ENCODE measurements at places on chromosomes 6 and 20.

DNA sequence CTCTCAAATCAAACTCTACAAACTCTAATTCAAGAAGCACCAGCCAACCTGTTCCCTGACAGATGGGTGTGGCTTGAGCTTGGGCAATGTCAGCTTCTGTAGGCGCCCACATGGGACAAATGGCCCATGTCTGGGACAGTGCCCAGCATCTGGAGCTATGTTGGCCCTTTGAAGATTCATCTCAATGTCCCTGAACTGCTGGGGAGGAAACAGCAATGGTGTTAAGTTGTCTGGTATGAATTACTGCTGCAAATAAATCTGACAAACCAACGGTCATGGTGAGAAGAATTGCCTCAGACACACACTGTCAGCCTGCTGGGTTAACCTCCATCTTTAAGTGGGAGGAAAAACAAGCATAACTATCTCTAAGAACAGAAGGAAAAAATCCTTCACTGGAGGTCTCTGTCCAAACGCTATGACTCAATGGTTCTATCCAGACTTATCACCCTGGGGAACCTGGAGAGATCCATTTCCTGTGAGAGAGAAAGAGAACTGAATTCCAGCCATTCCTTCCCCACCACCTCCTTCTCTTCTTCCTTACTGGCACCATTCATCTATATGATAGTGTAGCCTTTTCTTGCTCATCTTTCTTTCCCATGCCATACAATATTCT is 274.9 kb downstream of the CDH26 start:
- H3K27ac ChIP-seq = no peak overlapping the region
- H3K36me3 ChIP-seq = no peaks in the 10 kb centered on the region
- no peak overlapping the region for H3K4me3 ChIP-seq
- H3K27me3 ChIP-seq = no peaks in the 10 kb centered on the region
- no peak for DNase-seq

GRCh38 chr6:3318821-3319540 is 60.2 kb downstream of the PSMG4 start:
- no peaks in the 10 kb centered on the region for H3K36me3 ChIP-seq
- peaks cover 16% of the 10 kb centered on the region for H3K27me3 ChIP-seq
- H3K27ac ChIP-seq = no peak overlapping the region
- peaks cover 7% of the 10 kb centered on the region for H3K4me1 ChIP-seq
- H3K4me3 ChIP-seq = no peak overlapping the region

DNA sequence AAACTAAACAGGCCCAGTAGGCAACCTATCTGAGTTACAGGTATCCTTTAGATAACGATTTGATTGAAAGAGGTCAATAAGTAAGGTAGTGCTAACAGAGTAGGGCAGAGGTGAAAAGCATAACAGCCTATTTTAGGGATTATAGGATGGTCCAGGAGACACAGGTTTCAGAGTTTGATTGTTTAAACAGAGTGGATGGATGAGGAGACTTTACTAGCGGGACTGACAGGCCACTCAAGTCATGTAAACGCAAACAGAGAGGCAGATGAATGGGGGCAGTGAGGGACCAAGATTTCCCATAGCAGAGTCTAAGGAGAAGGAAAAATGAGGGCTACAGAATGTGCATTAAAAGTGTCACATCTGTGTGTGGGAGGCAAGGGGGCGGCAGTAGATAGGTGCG is 4.8 kb downstream of the NEDD9 start:
- peaks cover 28% of the 10 kb centered on the region for H3K36me3 ChIP-seq
- H3K4me3 ChIP-seq = no peak overlapping the region
- H3K27me3 ChIP-seq = no peaks in the 10 kb centered on the region
- peaks cover 51% of the 10 kb centered on the region for H3K4me1 ChIP-seq
- DNase-seq = no peak

- H3K4me3 ChIP-seq = no peak overlapping the region
- H3K4me1 ChIP-seq = no peaks in the 10 kb centered on the region
- no peak overlapping the region for H3K27ac ChIP-seq
- DNase-seq = no peak
- H3K27me3 ChIP-seq = no peaks in the 10 kb centered on the region
- no peaks in the 10 kb centered on the region for H3K36me3 ChIP-seq
These were observed 532.1 kb upstream of the CHD6 start for GRCh38 chr20:42150230-42150629.

DNA sequence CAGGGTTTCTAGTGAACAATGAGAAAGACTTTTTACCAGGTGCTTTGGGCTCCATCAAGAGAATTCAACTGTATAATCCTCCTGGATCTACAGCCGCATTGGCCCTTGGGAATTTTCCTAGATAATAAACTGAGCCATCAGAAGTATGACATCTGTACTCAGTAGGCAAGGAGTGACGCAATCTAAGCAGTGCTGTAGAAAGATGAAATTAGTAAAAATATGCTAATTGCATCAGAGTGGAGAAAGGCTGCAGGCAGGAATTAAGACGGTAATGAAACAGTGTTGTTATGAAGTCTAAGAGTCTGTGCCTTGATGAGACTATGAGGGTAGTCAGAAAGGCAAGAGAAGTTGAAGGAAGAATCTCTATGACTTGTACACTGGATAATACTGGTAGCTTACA is 507.9 kb upstream of the SOX4 start:
- H3K4me3 ChIP-seq = no peak overlapping the region
- DNase-seq = no peak
- H3K36me3 ChIP-seq = peaks cover 35% of the 10 kb centered on the region
- H3K4me1 ChIP-seq = peaks cover 4% of the 10 kb centered on the region
- H3K27me3 ChIP-seq = no peaks in the 10 kb centered on the region
- H3K27ac ChIP-seq = no peak overlapping the region

DNA sequence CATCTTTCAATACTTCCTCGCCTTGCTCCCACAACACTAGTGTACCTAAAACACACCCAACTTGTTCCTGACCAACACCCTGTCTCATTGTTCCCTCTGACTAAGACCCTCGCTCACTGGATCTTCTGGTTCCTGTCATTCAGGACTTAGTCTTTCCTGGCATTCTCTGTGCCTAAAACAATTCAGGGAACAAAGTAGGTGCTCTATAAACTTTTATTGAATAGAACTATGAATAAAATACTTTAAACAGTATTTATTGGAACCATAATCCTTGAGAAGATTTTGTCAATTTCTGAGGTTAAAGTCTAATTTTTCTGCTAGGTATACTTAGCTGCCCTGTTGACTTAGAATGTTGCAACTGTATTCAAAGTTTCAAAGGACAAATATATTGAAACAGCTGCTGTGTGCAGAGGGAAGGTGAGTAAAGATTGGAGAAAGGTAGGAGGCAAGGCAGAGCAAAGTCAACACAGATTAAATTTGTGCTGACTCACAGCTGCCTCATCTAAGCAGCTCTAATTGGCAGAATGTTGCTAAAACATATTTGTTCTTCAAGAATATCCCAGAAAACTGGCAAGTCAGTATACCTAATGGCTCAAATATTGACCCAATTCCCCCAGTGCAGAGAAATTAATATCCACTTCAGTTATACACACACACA is 37.6 kb downstream of the GSTA2 start:
- H3K27me3 ChIP-seq = no peaks in the 10 kb centered on the region
- DNase-seq = no peak
- peaks cover 7% of the 10 kb centered on the region for H3K4me1 ChIP-seq

- H3K36me3 ChIP-seq = no peaks in the 10 kb centered on the region
- H3K4me1 ChIP-seq = no peaks in the 10 kb centered on the region
- no peak overlapping the region for H3K4me3 ChIP-seq
- DNase-seq = no peak
These were observed 9.3 kb upstream of the MAP3K5 start for GRCh38 chr6:136801581-136801980.

DNA sequence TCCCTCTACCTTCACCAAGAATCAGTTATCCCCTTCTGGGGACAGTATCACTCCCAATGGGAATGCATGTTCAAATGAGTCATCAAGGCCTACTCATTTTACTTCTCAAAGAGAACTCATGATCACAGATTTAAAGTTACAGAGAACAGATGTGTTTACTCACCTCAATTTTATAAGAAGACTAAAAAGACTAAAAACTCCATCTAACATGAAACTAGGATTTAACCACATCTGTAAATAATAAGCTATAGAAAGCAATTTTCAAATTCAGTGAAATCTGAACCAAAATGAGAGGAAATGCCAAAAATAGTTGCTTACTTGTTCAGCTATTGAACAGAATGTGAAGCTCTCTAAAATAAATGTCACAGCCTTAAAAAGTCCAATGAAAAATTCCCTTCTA is 300.1 kb upstream of the KCNQ5 start:
- H3K27me3 ChIP-seq = peaks cover 4% of the 10 kb centered on the region
- no peak overlapping the region for H3K4me3 ChIP-seq
- no peaks in the 10 kb centered on the region for H3K4me1 ChIP-seq
- no peaks in the 10 kb centered on the region for H3K36me3 ChIP-seq

DNA sequence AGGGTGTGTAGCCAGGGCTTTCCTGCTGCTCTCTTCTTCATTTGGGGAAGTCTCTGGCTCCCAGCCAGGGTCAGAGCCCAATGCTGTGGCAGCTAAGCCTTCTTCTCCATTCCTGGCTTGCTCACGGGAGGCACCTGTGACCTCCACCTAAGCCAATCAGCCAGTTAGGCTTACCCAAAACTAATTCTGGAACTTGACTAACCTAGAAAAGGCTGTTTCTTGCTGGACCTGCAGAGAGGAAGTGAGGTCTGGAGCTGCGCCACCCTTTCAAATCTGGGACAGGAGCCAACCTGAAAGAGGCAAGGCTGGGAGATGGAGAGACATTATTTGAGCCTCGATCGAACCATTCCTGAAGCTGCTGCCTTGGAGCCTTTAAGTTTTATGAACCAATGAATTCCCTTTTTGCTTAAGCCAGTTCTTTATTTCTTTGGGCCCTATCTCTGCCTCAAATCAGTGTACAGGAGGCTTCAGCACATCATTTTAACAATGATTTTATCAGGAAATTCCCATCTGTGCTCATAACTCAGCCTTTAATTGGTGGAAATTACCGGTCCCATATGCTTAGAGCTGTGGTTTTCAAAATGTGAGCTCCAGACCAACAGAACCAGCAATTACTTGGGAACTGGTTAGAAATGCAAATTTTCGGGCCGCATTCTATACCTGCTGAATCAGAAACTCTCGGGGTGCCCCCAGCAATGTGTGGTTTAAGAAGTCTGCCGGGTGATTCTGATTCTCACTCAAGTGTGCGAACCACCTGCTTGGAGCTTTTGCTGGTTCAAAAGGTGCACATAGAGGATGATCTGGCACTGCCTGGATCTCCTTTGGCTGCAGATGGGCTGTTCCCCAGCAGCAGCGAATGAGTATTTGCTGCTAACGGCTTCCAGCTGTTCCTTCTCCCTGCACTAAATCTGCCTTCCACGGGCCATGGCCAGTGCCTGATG is 97.4 kb upstream of the RNF24 start:
- peaks cover 27% of the 10 kb centered on the region for H3K27me3 ChIP-seq
- DNase-seq = no peak
- H3K4me1 ChIP-seq = peaks cover 6% of the 10 kb centered on the region
- no peak overlapping the region for H3K4me3 ChIP-seq
- no peaks in the 10 kb centered on the region for H3K36me3 ChIP-seq

DNA sequence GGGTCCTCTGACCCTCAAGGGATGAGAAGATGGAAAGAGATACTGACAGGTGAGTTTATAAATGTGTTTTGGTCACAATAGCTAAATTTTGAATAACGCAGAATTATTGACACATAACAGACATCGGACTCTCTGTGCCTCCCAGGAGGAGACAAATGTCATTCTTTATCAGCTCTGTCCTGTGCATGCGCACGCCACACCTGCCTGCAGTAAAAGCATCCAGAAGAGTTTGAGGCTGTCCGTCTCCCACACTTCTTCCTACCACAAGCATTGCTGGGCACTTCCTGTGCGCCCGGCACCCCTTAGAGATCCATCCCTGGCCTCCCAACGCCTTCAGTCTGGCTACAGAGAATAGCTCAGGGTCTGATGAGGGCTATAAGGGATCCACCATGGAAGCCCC is 81.5 kb upstream of the CST7 start:
- H3K36me3 ChIP-seq = peaks cover 5% of the 10 kb centered on the region
- H3K4me3 ChIP-seq = no peak overlapping the region
- H3K27me3 ChIP-seq = peaks cover 19% of the 10 kb centered on the region
- H3K27ac ChIP-seq = no peak overlapping the region

DNA sequence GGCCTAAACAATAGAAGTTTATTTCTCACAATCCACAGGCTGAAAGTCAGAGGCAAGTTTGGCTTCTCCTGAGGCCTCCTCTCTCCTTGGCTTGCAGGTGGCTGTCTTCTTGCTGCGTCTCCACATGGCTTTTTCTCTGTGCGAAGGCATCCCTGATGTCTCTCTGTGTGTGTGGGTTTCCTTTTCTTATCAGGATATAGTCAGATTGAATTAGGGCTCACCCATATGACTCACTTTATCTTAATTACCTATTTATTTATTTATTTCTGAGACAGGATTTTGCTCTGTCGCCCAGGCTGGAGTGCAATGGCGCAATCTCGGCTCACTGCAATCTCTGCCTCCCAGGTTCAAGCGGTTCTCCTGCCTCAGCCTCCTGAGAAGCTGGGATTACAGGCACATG is 30.7 kb downstream of the LINC00237 start:
- H3K36me3 ChIP-seq = no peaks in the 10 kb centered on the region
- H3K4me1 ChIP-seq = no peaks in the 10 kb centered on the region
- H3K27ac ChIP-seq = no peak overlapping the region
- peaks cover 35% of the 10 kb centered on the region for H3K27me3 ChIP-seq

DNA sequence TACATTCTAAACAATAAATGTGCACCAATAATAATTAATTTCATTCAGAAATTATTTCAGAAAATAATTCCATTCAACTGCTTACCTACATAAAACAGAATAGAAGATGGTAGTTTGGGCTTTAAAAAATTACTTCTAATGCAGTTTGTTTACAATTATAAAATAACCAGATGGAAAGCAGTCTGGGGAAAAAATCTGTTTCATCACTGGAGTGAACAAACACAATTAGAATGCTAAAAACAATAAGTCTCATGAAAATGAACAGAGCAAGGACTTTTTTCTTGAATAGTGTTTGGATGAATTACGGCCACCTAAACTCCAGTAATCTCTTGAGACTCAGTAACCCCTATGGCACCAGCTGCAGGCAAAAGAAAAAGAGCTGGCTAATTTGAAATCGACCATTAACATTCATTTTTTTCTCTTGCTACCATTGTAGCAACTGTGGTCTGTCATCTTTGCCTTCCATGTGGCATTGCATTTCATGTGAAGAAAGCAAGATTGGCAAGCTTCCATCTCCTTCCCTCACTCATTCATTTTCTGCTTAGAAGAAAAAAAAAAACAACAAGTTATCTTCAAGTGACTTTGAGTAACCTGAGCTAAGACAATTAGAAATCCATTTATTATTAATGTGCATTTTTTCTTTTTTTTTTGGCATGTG is 88.4 kb upstream of the CEP85L start:
- no peaks in the 10 kb centered on the region for H3K27me3 ChIP-seq
- H3K4me1 ChIP-seq = peaks cover 4% of the 10 kb centered on the region
- no peaks in the 10 kb centered on the region for H3K36me3 ChIP-seq
- no peak overlapping the region for H3K27ac ChIP-seq
- no peak for DNase-seq

GRCh38 chr20:40741507-40742106 is 52.6 kb upstream of the MAFB start:
- no peak for DNase-seq
- peaks cover 7% of the 10 kb centered on the region for H3K27me3 ChIP-seq
- peaks cover 16% of the 10 kb centered on the region for H3K4me1 ChIP-seq

- H3K4me1 ChIP-seq = no peaks in the 10 kb centered on the region
- H3K27ac ChIP-seq = no peak overlapping the region
- DNase-seq = no peak
- H3K4me3 ChIP-seq = no peak overlapping the region
These were observed 56.0 kb downstream of the CEBPB start for GRCh38 chr20:50246367-50247195.

- no peak overlapping the region for H3K27ac ChIP-seq
- DNase-seq = no peak
- no peak overlapping the region for H3K4me3 ChIP-seq
- no peaks in the 10 kb centered on the region for H3K27me3 ChIP-seq
- H3K4me1 ChIP-seq = no peaks in the 10 kb centered on the region
- H3K36me3 ChIP-seq = no peaks in the 10 kb centered on the region
These were observed 26.3 kb upstream of the RAB23 start for GRCh38 chr6:57248311-57248895.

GRCh38 chr20:47850146-47850545 is 64.9 kb upstream of the SULF2 start:
- H3K27me3 ChIP-seq = peaks cover 13% of the 10 kb centered on the region
- no peak for DNase-seq
- no peak overlapping the region for H3K27ac ChIP-seq
- no peaks in the 10 kb centered on the region for H3K36me3 ChIP-seq

Data from activated B cell treated with CpG ODN at 0.5 μM for 24 hours (primary cell).